ENCODE measurements at places on chromosomes 3 and 15. TPM values are rescaled to one million over a fixed set of nuclear protein-coding genes. Genes with fewer than 3 reads are reported as not detected.

Gene SLC33A1
- total RNA-seq = 16.2 TPM

Gene GLDN
- total RNA-seq = not detected

Gene TAGLN3
- total RNA-seq = not detected

Gene CFAP20DC
- 2.1 TPM for total RNA-seq

Gene C3orf85
- not detected for total RNA-seq
